ENCODE measurements at places on chromosomes 3 and 15. TPM values are rescaled to one million over a fixed set of nuclear protein-coding genes. Genes with fewer than 3 reads are reported as not detected.

Gene CLEC3B
- total RNA-seq = 89.4 TPM

Gene HTR3E
- not detected for total RNA-seq

Gene C3orf49
- total RNA-seq = not detected

Gene RTP4
- 2.5 TPM for total RNA-seq

Gene ZNF774
- total RNA-seq = 3.3 TPM

Gene LXN
- total RNA-seq = 49.1 TPM

Gene CHRM5
- 0.48 TPM for total RNA-seq

Gene AQP9
- 0.85 TPM for total RNA-seq

Gene TMEM212
- total RNA-seq = not detected

Gene SLC28A1
- total RNA-seq = 0.11 TPM

Gene C15orf62
- 0.11 TPM for total RNA-seq

Gene CSPG4
- total RNA-seq = 30.6 TPM

Gene FAM3D
- total RNA-seq = 6.5 TPM

Gene CDC25A
- 3.7 TPM for total RNA-seq

Gene SNTN
- not detected for total RNA-seq

Gene MUC20
- 12.7 TPM for total RNA-seq

Gene IGF2BP2
- 42.7 TPM for total RNA-seq

Gene PP2D1
- total RNA-seq = not detected

Gene RASGRF1
- 0.48 TPM for total RNA-seq

Gene TRIM59
- 40.2 TPM for total RNA-seq

Gene ZNF35
- 17.9 TPM for total RNA-seq

Gene COX17
- 20.6 TPM for total RNA-seq

Gene CYP1A2
- total RNA-seq = not detected

Gene UQCRC1
- 82.4 TPM for total RNA-seq

Gene CMTM8
- total RNA-seq = 1.6 TPM

Gene UROC1
- total RNA-seq = not detected

Gene BCHE
- 174 TPM for total RNA-seq

Gene PTX3
- 5.1 TPM for total RNA-seq

Gene MKRN3
- total RNA-seq = 0.95 TPM

Gene ALS2CL
- 10.4 TPM for total RNA-seq

Gene DNAJA4
- total RNA-seq = 23.4 TPM

Gene FOXL2NB
- not detected for total RNA-seq

Gene SPSB4
- total RNA-seq = 5.6 TPM

Gene IQCF5
- total RNA-seq = not detected

Measured in urinary bladder (tissue), 4 donors.